K562 (cell line): ENCODE measurements at places on chromosomes 2 and 18. TPM values are rescaled to one million over a fixed set of nuclear protein-coding genes. Genes with fewer than 3 reads are reported as not detected.

ASB18 gene
- not detected in 2 replicates for total RNA-seq

INO80B gene
- 18.4 and 22.6 TPM in 2 replicates for total RNA-seq

SKOR2 gene
- total RNA-seq, result not detected in 2 replicates

PLGLB2 gene
- not detected in 2 replicates for total RNA-seq

GALNT14 gene
- total RNA-seq, result not detected in 2 replicates

SOX11 gene
- 0.02 TPM in 1 of 2 replicates, not detected in the other for total RNA-seq
